Upper lobe of right lung (tissue), 1 donor: ENCODE measurements at places on chromosomes 4 and X.

- no peak for DNase-seq
- no peak overlapping the region for H3K4me3 ChIP-seq
- H3K36me3 ChIP-seq = no peaks in the 10 kb centered on the region
- no peaks in the 10 kb centered on the region for H3K4me1 ChIP-seq
- H3K27ac ChIP-seq = no peak overlapping the region
Observed at GRCh38 chrX:17047224-17047623, 100.8 kb downstream of the REPS2 start.

DNA sequence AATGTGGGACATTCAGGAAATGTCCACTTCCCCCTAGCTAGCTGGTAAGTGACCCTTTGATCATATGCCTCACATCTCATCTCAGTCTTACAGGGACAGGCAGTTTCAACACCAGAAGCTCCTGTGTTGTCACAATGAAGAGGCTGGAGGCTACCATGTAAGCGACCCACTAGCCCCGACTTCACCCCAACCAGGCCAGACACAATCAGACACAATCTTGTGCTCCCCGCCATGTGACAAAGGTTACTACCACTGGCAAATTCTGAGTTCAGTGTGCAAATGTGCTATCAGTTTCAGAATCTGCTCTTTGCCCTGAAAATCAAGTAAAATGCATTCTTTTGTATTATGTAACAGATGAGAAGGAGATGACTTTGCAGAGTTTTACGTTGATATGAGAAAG, 56.9 kb upstream of the STS start:
- no peaks in the 10 kb centered on the region for H3K36me3 ChIP-seq
- H3K27ac ChIP-seq = no peak overlapping the region
- no peaks in the 10 kb centered on the region for H3K4me1 ChIP-seq
- H3K4me3 ChIP-seq = no peak overlapping the region
- H3K27me3 ChIP-seq = no peaks in the 10 kb centered on the region

GRCh38 chrX:74389016-74389722, 32.1 kb upstream of the SLC16A2 start:
- no peak overlapping the region for H3K4me3 ChIP-seq
- H3K4me1 ChIP-seq = no peaks in the 10 kb centered on the region
- no peaks in the 10 kb centered on the region for H3K36me3 ChIP-seq

- no peaks in the 10 kb centered on the region for H3K36me3 ChIP-seq
- no peaks in the 10 kb centered on the region for H3K27me3 ChIP-seq
- DNase-seq = no peak
- H3K4me3 ChIP-seq = no peak overlapping the region
Observed at GRCh38 chr4:147175460-147176025, 229.9 kb upstream of the TTC29 start.
